Naive thymus-derived CD8-positive, alpha-beta T cell (primary cell): ENCODE measurements at places on chromosomes 5 and 9. TPM values are rescaled to one million over a fixed set of nuclear protein-coding genes. Genes with fewer than 3 reads are reported as not detected.

DNA sequence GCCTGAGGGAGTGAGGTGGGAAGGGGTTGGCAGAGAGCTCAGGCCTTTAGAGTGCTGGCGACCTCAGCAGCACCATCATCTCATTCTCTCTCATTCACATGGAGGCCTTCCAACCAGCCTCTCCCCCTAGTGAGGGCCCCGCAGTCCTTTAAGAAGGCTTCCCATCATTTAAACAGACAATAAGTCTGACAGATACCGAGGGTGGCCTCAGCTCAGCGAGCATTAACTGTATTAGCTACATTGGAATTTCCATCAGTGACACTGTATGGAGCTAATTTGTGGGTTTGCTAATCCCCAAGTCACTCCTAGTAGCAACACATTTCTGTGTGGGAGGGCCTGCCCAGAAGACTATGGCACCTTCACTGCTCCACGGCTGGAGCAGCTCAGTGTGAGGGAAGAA lies 75.8 kb downstream of the INSYN2B start:
- no peak for DNase-seq

DNA sequence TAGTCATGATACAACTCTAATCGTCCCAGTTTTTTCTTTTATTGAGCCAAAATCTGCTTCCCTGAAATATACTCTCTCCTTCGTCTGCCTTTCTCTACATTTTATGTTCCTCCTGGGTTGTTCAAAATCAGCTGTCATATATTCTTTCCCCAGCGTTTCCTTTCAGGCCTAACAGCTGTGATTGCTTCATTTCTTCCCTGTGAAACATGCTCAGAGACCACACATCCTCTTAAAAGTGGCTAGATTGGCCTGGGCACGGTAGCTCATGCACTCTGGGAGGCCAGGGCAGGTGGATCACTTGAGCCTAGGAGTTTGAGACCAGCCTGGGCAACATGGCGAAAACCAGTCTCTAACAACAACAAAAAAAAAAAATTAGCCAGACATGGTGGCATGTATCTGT lies 25.1 kb downstream of the NFX1 start:
- DNase-seq = no peak

DNA sequence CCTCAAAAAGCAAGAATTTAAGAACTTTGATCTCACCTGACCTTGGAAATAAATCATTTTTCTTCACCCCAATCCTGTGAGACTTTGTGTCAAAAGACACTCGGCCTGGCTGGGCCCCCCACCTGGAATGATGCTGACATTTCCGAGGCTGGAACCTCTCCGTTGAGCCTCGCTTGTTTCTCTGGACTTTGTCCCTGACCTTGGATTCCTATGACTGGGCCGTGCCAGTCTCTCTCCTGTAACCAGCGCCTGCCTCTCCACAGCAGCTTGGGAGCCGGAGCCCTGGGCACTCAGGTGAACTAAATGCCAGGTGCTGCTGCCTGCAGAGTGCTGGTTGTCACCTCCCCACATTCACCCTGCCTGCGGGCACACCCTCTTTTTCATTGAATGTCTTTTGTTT lies 62.7 kb downstream of the RETREG1 start:
- no peak for DNase-seq

GRCh38 chr5:149656576-149657182 lies 73.4 kb upstream of the PPARGC1B start:
- DNase-seq = no peak

DNA sequence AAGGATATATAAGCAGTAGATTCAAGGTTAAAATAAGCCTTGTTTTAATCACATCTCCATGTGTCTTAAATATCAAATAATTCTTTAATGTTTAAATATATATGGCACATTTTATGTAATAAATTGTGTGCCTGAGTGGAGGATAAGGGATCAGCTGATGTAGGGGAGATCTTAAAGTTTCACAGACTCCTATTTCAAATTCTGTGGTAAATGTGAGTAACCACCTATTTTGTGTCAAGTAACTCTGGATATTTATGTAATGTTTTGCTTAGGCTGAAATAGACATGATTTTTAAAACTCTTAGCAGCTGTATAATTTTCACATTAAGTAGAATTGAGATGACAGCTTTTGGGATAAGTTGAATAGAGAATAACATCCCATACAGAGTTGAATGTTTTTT lies 41.3 kb upstream of the ITGA2 start:
- no peak for DNase-seq

The WDR41 gene
- 21.9 TPM for total RNA-seq

The ADAMTS19 gene
- not detected for total RNA-seq

The SHROOM1 gene
- total RNA-seq = not detected
